H54 (cell line): ENCODE measurements at places on chromosomes 3 and 15.
A peak's percentile ranks its signal among the peaks of the same experiment; 100 is the strongest.

DNA sequence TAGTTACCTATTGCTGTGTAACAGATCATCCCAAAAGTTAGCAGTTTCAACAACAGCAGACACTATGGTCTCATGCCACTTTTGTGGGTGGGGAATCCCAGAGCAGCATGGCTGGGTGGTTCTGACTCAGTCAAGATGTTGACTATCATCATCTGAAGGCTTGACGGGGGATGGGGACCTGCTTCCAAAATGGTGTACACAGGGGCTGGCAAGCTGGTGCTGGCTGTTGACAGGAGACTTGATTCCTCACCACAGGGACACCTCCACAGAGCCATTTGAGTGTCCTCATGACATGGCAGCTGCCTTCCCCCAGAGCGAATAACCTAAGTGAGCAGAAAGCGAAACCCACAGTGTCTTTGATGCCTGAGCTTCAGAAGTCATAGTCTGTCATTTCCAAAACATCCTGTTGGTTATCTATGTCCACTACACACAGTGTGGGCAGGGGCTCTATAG is 19.1 kb downstream of the DNAJB8 start:
- no peak for DNase-seq

DNA sequence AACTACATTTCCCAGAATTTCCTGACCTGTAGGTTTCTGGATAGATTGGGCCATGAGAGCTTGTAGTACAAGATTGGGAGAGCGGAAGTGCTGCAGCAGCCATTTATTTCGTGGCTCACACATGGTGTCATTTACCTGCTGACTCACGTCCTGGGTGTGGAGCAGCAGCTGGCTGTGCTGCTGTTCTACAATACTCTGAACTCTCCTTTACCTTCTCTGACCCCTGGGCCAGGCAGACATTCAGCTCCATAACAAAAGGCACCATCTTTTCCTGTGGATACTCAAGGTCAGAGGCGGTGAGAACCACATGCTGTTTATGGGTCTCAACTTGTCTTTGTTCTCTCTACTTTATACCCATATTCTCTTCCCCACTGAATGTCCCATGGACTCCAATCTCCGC is 490.2 kb downstream of the IGSF11 start:
- DNase-seq, result peak; percentile 1

DNA sequence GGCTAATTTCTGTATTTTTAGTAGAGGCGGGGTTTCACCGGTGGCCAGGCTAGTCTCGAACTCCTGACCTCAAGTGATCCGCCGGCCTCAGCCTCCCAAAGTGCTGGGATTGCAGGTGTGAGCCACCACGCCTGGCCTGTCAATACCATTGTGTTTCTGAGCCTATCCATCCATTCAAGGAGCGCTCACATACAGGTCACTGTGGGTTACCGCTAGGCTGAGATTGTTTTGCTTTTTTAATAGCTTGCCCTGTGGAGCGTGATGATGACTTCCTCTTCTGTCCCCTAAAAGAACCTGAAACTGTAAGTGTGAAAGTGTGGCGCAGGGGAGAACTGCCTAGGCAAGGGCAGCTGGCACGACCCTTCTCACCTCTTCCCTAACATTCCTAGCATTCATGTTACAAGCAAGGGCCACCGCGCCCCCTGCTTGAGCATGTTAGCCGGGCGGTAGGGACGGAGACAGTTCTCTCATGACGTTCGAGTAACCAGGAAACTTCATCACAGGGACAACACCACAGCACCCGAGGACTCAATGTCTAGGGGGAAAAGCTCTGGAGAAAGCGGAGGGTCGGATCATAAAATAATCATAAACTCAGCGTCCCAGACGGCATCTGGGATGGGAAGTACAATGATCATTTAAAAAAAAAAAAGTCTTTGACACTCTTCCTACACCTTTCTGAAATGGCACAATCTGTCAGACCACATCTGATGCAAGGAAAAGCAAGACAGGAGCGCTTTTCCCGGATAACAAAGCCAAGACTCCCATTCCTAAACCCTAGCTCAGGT is 790 bp downstream of the LAMP3 start:
- DNase-seq, result no peak

GRCh38 chr3:169869484-169870220 is at the start of gene LRRC31:
Gene LRRC31, minus strand, starts transcription at chr3:169869935. Its CDS starts 128 bp downstream, at chr3:169869807.
- no peak for DNase-seq

GRCh38 chr3:42653560-42654330 is at the start of gene ZBTB47:
Gene ZBTB47, plus strand, starts transcription at chr3:42653697. Its CDS starts 4,659 bp downstream, at chr3:42658356.
- DNase-seq, result no peak

GRCh38 chr15:90547540-90547939 is 17.8 kb downstream of the CRTC3 start:
- no peak for DNase-seq

DNA sequence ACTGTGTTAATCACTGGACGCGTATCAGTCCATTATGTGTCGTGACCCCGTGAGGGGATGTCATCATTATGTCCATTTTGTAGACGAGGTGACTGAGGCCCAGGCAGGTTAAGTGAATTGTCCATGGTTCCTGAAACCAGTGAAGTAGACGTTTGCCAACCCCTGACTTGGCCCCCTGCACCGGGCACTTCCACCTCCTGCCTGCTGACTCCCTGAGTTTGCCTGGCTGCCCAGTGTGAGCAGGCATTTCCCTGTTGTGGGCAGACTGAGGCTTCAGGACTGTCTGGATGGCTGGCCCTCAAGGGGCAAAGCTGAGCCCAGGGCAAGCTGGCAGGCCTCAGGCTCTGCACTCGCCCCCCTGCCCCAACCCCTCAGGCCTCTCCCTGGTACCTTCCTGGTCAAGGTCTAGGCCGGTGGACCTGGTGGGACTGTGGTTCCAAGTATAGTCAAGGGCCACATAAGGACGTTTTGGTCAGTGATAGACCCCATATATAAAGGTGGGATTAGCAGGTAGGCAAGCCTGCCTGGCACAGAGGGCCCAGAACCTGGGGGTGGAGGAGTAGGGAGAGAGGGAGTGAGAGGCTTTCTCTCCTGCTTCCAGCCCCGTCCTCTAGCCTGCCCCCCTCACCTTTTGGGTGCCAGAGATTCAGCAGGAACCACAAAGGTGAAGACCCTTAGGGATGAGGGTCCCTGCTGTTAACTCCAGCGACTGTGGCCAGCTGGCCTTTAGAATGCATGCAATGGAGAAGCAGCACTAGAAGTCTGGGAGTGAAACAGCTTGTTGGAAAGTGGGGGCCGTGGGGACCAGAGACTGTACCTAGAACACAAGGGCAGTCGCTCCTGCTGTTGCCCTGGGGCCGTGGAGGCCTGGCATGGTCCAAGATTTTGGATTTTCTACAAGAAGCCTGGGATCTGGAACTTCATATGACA is 34.6 kb downstream of the FBLN2 start:
- DNase-seq, result no peak

- no peak for DNase-seq
Observed at GRCh38 chr15:58190419-58190818, 52.2 kb downstream of the AQP9 start.

- no peak for DNase-seq
Observed at GRCh38 chr3:27285668-27286067, 83.5 kb downstream of the NEK10 start.

GRCh38 chr3:128933213-128933921 is 53.9 kb downstream of the ACAD9 start:
- no peak for DNase-seq

DNA sequence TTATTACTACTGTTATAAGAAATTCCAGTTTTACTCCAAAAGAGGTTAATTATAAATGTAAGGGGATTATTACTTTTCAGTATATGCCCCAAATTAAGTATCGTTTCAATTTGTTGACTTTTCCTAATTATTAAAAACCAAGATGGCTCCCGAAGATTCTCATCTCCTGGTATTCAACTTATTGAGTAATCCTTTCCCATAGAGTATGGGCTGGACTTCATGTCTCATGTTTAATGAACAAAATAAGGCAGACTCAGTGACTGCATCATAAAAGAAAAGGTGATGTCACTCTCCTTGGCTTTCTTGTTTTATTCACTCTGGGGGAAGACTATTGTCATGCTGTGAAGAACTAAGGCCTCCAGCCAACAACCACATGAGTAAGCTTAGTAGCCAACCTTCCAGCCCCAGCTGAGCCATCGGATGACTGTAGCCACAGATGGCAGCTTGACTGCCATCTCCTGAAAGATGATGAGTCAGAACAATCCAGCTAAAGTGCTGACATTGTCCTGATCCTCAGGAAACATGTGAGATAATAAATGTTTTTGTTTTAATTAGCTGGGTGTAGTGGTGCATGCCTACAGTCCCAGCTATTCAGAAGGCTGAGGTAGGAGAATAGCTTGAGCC is 17.3 kb downstream of the IGF2BP2 start:
- peak; percentile 54 for DNase-seq

- DNase-seq, result no peak
Observed at GRCh38 chr15:65993762-65994161, 124.5 kb downstream of the RAB11A start.

DNA sequence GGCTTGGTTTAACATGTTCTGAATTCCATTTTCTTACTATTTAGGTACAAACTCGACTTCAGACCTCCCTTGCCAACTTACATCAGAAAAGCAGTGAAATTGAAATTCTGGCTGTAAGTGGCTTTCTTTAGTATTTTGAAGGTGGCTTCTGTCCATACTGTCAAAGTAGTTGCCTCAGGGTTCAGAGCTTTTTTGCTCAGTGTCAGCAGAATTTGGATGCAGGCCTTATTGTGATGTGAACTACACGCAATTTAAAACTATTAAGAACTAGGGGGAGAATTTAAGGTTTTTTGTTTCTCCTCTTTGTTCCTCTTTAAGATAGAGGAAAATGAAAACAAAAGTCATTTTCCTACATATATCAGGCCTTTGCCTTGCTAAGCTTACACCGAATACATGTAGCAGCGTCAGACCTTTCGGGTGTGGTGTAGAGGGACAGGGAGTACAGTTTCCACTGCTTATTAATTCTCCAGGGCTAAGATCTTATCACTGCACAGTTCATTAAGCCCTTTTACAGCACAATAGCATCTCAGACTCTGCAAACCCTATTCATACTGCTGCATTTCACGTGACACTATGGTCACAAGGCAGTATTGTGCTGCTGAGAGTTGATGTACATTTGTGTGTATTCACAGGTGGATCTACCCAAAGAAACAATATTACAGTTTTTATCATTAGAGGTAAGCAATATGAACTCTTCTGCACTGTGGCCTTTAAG is 6.7 kb downstream of the SRP14 start:
- DNase-seq, result no peak

DNA sequence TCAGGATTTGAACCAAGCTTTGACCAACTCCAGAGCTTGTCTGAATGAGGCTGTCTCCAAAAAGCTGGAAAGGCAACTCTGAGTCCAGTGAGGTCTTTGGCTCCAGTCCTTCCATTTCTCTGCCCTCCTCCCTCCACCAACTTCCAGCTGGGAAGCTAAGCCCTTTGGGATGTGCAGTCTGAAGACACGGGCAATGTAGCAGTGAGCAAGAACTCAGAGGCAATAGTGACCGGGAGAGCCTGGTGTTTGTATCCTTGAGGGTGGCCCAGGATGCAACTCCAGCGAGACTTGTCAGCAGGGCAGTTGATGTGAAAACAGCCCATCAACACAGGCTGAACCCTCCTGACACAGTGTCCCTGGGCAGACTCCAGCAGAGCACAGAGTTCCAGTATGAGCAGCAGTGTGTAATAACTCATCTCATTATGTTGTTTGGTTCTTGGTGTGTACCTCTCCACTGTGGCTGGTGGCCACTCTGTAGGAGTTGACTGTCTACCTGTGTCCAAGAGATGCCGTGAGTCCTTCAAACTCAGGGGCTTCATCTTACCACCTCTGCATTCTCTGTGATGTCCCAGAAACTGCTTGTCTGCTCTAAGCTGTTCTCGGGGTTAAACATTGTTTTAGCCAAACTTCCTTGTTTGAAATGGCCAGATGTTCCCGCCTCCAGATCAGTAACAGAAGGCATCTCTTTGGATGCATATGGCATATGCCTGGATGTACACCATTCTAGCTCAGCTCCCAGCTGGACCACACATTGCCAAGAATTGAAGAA is 6.6 kb downstream of the CDCP1 start:
- DNase-seq, result no peak

- no peak for DNase-seq
Observed at GRCh38 chr3:103644450-103644849, 1209.6 kb downstream of the ZPLD1 start.

DNA sequence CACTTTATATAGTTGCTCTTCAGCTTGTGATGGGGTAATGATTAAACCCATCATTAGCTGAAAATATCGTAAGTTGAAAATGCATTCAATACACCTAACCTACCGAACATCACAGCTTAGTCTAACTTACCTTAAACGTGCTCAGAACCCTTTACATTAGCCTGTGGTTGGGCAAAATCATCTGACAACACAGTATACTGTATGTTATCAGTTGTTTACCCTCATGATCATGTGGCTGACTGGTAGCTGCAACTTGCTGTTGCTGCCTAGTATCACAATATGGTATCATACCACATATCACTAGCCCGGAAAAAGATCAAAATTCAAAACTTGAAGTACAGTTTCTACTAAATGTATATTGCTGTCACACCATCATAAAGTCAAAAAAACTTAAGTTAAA is 9.5 kb downstream of the ZNF280D start:
- DNase-seq, result no peak

DNA sequence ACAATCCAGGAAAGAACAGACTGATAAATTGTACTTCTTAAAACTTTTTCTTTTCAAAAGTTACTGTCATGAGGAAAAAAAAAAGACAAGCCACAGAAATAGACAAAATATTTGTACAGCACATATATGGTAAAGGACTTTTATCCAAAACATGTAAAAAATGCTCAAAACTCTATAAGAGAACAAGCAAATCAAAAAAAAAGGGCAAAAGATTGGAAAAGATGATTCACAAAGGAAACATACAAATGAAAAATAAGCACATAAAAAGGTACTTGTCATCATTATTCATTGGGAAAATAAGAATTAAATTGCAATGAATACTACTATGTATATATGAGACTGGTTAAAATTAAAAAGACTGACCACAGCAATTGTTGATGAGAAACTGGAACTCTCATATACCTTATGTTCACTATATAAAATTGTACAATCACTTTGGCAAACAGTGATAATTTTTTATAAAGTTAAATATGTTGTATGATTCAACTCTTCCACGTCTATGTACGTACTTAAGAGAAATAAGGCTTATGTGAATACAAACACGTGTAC is 39.7 kb downstream of the DIPK2A start:
- DNase-seq, result no peak

GRCh38 chr3:31091748-31092147 is 197.3 kb upstream of the GADL1 start:
- DNase-seq, result no peak

DNA sequence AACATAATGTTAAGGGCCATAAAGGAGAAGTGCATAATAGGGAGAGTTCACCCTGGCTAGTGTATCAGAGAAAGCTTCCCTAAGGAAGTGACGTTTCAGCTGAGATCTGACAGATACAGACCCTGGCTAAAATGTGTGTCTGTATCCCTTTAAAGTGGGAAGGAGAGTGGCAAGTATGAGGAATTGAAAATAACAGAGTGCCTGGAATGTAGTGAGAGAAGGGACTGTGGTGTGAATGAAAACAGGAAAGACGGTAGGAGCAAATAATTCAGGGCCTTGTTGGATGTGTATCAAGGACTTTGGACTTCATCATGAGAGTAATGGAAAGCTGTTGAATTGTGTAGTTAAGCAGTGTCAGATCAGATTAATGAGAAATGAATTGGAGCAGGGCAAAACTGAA is 30.5 kb downstream of the NEO1 start:
- no peak for DNase-seq

- no peak for DNase-seq
Observed at GRCh38 chr15:68470049-68470742, 38.2 kb upstream of the ITGA11 start.
